ENCODE measurements at places on chromosomes 3 and 15.

GRCh38 chr15:50218291-50218690 lies 36.3 kb downstream of the SLC27A2 start:
- DNase-seq = no peak

DNA sequence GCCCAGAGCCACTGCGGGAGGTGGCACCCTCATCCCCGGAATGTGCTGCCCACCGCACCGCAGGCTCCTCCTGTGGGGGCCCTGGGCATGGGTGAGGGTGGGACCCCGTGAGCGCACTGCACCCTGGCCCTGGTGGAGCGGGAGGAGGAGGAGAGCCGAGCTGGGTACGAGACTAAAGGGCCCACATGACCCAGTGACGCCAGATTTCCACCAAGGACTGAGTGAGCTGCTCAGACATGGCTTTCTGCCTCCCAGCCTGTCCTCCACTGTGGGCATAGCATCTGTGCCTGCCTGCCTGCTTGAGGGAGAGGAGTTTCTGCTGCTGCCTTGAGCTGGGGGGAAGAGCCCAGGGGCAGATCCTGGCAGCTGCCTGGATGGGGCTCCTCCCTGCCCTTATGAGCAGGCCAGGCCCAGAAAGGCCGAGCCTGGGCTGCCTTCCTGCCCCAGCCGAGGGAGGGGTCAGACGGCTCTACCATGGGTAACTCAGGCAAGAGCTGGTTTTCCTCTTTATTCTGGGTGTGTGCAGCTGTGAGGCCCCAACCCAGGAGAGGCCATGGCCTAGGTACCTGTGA lies 88.4 kb downstream of the VGLL4 start:
- no peak for DNase-seq

DNA sequence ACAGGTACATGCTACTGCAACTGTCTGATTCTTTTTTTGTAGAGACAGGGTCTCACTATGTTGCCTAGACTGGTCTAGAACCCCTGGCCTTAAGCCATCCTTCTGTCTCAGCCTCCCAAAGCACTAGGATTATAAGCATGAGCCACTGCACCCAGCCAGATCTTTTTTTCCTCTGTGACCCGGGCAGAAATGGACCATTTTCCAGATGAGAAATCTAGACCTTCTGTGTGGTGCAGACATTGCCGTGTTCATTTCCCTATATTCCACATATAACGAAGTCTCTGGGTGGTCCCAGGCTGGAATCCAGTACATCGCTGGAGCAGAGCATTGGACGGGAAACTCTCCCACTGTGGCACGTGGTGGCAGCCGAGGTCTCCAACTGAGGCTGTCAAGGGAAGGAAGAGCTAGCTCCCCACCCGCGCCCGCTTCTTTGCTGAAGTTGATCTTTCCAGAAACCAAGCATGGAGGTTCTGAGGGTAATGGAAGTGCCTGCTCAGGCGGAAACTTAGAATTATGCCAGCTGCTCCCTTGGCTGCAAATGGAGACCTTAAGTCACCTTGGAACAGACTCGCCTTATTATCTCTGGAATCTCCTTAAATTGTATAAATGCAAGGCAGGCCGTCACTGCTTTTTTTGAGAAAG lies 23.1 kb upstream of the TXNRD3 start:
- no peak for DNase-seq

DNA sequence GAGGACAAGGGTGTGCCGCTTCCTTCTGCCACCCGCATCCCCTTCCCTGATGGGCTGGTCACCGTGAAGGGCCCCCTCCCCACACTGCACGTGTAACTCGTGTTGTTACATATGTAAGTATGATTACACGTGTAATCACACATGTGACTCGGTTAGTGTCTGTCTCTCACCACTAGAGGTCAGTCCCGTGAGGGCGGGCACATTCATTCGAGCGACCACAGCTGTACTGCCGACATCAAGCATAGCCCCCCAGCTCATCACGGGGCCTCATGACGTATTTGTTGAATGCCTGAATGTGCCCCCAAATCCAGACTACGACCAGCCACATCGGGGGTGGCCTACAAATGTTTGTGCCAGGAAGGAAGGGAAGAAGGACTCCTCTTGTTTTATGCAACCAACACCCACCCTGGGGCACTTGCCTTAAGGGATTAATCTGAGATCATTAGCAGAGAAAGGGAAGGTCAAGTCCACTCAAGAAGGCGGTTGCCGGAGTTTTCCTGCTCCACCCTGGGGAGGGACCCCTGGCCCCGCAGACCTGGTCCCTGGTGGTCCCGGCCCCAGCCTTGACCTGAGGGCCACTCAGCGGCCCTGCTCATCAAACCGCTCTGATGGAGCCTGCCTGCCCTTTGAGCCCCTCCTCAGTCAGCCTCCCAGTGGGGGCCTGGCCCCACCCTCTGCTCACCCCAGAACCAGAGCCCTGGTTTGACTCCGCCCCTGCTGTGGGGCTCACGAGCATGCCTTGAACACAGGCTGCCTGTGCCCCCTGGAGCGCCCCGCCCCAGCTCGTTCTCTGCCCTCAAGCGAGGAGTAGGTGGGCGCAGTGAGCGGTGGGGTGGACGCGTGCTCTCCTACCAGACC lies 52.8 kb downstream of the RGMA start:
- DNase-seq = no peak

GRCh38 chr3:147572970-147573340 lies 163.8 kb downstream of the ZIC1 start:
- DNase-seq = no peak

GRCh38 chr3:177538750-177539730 lies 341.8 kb upstream of the TBL1XR1 start:
- DNase-seq = no peak

GRCh38 chr15:92570391-92570790 lies 85.2 kb downstream of the FAM174B start:
- no peak for DNase-seq

DNA sequence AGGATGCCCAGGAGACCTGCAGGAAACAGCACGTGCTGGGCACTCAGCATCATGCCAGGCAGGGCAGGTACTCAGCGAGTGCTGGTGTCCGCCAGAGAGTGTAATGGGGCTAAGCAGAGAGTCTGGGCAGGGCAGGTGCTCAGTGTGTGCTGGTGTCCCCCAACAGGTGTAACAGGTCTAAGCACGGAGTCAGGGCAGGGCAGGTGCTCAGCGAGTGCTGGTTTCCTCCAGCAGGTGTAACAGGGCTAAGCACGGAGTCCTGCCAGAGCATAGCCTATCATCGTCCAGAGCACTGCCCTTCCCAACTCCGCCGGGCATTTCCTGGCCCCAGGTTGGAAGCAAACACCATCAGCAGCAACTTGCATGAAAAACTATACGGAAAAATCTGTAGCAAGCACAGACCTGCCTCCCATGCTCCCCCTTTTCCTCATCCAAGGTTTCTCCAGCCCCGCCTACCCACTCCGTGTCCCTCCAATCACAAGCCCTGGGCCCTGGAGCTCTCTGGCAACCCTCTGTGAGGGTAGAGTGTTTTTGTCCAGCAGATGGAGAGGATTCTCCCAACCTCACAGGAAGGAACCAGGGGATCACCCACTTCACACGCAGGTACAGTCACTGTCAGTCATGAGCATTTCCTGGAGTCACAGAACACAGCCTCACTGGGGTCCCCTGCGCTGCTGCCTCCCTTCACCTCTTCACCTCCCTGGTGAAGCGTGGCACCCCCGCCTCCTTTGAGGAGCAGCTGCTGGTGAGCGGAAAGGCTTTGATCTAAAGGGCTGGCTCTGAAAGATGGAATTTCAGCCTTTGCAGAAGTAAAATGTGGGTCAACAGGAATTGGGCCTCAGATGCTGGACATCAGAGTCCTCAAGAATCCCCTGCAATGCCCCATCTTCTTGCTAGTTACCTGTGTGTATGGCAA lies 302.5 kb downstream of the OCA2 start:
- DNase-seq = no peak

- DNase-seq = no peak
Measured at GRCh38 chr3:63557912-63558311, 94.6 kb upstream of the SNTN start.

- no peak for DNase-seq
Measured at GRCh38 chr15:82137261-82137660, 91.4 kb upstream of the MEX3B start.

DNA sequence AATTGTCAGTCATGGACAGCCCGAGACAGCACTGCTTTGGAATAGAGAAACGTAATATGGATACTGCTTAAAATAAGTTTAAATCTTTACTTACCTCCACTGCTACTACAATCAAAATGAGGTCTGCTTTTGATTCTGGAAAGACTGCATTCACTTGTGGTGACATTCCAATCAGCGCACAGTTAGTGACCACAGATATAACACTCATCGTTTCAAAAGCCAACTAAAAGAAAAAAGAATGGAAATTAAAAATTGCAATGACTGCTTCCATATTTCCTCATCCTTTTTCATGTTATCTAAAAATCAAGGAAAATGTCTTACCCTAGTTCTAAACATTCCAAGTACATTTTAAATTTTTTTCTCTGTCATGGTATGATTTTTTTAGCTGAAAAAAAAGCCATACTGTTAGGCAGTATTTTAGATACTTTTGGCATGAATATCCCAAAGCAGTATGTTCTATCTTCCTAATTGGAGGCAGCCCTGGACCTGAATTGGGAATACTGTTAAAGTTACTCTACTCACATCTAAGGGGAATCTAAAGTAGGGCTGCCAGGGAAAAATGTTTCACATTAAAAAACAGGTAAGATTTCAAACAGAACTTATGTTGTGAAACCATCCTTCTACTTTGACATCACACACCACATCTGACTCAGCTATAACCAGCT lies 72.1 kb downstream of the ANO10 start:
- DNase-seq = no peak

DNA sequence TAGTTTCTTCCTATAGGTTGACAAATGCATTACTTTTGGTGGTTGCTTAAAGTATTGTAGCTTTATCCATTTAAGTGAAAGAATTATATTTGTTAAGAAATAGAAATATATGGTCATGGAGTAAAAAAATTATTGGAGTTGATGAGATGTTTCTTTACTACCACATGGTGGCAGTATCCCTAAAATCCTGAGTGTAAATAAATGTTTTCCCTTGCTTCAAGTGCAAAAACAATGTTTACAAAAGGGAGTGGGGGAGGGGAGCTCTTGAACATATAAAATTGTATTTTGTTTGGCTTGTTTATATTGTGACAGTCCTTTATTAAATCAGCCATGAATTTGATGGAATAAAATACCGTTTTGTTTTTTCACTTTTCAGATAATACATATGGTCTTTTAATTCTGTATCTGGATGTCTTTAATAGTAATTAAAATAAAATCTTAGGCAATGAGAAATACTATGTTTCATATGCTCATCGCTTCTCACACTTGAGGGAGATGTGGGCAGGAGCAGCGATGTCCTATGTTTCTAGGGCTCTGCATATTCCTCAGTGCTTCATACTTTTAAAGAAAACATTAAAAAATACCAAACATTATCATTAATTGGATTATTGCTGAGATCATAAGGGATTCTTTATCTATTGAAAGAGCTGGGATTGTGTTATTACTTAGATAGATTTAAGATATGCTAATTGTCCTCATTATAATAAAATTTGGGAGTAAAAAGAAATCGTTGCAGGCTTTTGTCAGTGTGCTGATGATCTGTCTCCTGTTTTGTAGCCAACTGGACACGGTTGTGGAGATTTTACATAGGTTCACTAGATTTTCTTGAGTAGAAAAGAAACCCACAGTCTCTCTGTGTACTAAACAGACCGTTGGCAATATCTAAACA lies 349.7 kb downstream of the TUSC7 start:
- peak; percentile 68 for DNase-seq

GRCh38 chr3:175571096-175571495 lies 712.0 kb downstream of the NAALADL2 start:
- DNase-seq = no peak

DNA sequence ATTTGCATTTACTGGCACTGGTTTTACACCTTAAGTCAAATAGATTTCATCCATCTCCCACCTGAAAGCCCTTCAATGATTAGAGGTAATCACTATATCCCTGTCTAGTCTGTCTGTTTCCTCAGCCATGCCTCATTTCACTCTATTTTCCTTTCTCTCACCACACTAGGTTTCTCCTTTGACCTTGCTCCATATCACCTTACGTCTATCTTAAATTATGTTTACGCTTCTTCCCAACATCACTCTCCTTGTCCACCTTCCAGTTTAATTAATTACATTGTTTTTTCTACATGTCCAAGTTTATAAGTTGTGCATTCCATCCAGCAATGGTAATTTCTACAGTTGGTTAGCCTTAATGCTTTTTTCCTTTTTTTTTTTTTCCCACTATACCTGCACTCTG lies 396.7 kb upstream of the PDZRN3 start:
- no peak for DNase-seq

- peak; percentile 21 for DNase-seq
Measured at GRCh38 chr3:140898340-140899180, 43.1 kb upstream of the SLC25A36 start.

DNA sequence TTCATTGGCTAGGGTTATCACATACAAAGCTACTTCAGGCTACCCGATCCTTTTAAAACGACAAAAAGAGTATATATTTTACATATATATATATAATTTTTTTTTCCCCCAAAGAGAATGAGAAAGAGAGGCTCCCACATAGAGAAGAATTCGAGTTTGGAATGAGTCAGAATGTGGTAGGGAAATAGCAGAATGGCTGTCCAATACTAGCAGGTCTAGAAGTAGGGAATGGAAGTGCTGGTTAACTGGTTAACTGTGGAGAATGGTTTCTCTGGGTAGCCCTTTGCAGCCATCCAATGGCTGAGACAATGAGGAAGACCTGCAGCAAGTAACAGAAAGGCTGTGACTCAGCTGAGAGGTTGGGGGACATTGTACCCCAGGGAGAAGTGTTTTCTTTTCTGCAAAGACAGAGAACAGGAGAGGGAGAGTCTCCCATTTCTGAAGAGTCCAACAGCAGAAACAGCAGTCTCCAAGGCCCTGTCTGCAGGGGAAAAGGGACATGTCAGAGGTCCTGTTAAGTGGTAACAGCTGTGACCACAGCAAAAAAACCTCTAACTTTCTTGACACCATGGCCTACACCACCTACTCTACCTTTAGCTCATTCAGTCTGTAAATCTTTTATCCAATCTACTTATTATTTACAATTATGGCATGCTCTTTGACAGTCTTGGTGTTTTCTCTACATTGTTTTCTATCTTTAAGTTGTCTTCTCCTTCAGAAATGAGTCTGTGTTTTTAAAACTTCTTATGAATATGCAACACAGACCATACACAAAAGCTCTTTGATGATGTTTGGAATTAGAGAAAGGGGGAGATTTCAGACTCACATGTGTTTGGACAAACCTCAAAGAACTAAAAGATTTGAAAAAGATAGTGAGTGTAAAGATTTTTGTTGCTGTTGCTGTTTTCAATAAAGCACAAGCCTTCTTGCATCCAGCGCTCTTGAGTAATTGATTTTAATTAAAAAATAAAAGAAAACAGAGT lies 116.1 kb upstream of the SLC7A14 start:
- no peak for DNase-seq

GRCh38 chr15:65902373-65902772 lies 33.1 kb downstream of the RAB11A start:
- DNase-seq = no peak

DNA sequence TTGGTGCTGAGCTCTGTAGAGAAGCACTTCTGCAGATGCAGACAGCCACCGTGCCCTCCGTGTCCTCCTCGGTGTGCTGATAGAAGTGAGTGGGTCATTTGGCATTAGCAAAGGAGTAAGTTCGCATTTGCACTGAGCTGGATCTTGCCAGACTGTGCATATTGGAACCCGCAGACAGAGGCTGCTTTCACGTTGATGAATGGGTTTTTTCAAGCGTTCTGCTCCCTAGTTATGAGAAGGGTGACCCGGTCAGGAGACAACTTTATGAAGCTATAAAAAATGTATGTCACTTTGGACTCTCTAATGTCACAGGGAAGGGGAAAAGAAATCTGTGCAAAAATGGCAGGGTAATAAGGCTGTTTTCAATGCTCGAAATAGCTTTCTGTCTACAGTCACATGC lies 739.4 kb downstream of the MCTP2 start:
- no peak for DNase-seq

GRCh38 chr3:44104668-44105321 lies 136.9 kb upstream of the TOPAZ1 start:
- no peak for DNase-seq

All from NCI-H1436 treated with DMSO at 0.1 percent for 48 hours (cell line).